Esophagus muscularis mucosa (tissue), 4 donors: ENCODE measurements at places on chromosomes 4 and X. TPM values are rescaled to one million over a fixed set of nuclear protein-coding genes. Genes with fewer than 3 reads are reported as not detected.

- no peak for DNase-seq
These were observed 15.3 kb downstream of the KLHL2 start for GRCh38 chr4:165222651-165222994.

PDZD4 gene
- 48.4 TPM for total RNA-seq

GRCh38 chr4:18041114-18041513 is 19.6 kb upstream of the LCORL start:
- DNase-seq, result no peak

GRCh38 chrX:32937043-32937442 is 274.3 kb downstream of the DMD start:
- DNase-seq, result no peak

- peak; percentile 21 for DNase-seq
These were observed 40.7 kb downstream of the KLF3 start for GRCh38 chr4:38704622-38705154.

BOD1L1 gene
- 30.3 TPM for total RNA-seq

DNA sequence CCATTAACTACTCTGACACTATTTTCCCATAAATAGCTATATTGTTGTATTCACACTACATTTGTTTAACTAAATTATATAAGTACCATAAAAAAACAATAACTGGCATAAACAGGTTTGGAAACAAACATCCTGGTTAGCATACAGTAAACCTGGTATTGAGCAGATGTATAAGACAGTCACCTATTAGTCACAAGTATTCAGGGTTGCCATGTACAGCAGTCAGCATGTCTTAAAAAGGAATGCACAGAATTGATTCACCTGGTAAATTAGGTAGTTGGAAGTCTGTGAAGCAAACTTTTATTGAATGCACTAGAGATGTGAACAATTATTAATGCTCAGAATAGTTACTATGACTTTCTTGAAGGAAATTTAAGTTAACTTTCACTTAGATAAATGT is 137.9 kb downstream of the FAM13A start:
- no peak for DNase-seq

DNA sequence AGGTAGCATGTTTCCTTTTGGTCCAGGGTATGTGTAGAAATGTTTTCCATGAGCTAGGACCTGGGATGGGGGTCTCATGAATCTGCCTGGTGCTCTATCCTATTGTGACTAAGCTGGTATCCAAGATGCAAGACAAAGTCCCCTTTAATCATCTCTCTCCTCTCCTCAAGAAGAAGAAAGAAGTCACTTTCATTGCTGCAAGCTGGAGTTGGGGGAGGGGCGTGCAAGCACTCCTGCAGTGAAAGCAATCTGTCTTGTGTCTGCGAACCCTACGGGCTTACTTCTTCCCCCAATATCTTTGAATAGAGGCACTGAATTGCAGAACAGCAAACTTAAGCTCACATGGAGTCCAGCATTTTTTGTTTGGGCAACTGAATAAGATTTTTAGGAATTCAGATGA is 27.2 kb upstream of the GRPR start:
- DNase-seq, result no peak

CXXC4 gene
- total RNA-seq, result 3.1 TPM

GRCh38 chr4:98385831-98386230 is 124.6 kb downstream of the RAP1GDS1 start:
- DNase-seq, result no peak

TLR10 gene
- total RNA-seq, result not detected

- peak; percentile 77 for DNase-seq
These were observed 26.9 kb downstream of the CRLF2 start for GRCh38 chrX:1185561-1185960.

GPRASP3 gene
- total RNA-seq, result 5.0 TPM

DNA sequence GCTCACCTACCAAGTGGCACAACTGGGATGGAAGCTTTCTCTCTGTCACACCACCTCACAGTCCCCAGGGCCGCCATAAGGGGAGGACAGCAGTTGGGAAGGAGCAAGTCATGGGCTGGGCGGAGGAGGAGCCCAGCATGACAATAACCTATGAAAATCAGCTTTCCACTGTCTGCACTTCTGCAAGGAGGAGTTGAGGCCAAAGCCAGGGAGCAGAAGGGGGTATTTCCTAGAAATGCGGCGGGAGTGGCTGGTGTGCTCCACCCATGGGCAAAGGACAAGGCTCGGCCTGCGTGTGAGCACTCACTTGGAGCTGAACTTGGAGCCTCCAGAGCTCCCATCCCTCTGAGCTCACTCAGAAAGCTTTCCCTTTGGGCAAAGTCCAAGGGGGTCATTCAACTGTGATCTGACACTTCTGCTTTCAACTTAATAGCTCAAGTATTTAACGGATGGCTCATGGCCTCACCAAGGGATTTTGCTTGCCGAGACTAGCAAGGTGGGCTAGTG is 18.5 kb downstream of the APLN start:
- no peak for DNase-seq

GRCh38 chr4:134160211-134160610 is 41.4 kb downstream of the PABPC4L start:
- DNase-seq, result no peak

- no peak for DNase-seq
These were observed 22.4 kb downstream of the GAB1 start for GRCh38 chr4:143358923-143359643.

- DNase-seq, result no peak
These were observed 234.8 kb downstream of the SCFD2 start for GRCh38 chr4:53130896-53131561.

HTR2C gene
- total RNA-seq, result not detected

PPEF2 gene
- not detected for total RNA-seq

ANKRD37 gene
- total RNA-seq, result 10.9 TPM

- DNase-seq, result no peak
These were observed 21.4 kb upstream of the PLCXD1 start for GRCh38 chrX:259692-260355.

DNA sequence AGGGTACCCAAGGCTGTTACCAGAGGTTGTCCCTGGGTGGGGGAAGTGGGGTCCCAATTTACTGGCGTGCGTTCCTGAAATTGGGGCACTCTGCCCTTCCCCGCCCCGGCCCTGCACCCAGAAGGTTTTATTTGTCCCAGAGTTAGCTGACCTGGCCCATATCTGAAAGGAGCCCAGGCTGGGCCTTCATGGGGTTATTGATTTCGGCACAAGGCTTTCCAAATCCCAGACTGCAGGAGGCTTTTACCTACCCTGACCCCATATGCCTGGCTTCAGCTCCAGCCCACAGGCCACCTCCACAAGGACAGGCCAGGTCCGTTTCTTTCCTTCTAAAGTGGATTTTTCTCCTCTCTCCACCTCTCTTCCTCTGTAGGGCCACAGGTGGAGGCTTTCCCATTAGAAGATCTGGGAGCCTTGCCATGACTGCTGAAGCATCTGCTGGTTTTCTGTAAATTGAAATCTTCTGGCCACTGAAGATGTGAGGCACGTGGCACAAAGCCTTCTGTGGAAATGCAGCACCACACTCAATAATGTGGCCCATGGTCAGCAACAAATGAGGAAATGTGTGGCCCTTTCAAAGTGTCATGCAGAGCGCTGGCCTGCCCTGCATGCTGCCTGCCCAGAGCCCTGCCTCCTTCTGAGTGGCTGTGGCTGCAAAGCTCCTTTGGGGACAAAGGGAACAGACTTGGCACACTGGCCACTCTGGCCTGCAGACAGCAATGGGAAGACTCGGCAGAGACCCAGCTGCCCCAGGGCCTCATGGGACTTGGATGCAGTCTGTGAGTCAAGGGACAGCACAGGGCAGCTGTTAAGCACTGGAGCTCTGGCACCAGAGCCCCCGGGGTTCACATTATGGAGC is 43.1 kb upstream of the MTM1 start:
- DNase-seq, result no peak

GRCh38 chrX:70825366-70825765 is 83.1 kb downstream of the TEX11 start:
- no peak for DNase-seq

GRCh38 chrX:134868771-134869495 is 121.9 kb upstream of the SMIM10 start:
- DNase-seq, result no peak

- DNase-seq, result no peak
These were observed 47.4 kb upstream of the APOOL start for GRCh38 chrX:84956304-84956703.

DNA sequence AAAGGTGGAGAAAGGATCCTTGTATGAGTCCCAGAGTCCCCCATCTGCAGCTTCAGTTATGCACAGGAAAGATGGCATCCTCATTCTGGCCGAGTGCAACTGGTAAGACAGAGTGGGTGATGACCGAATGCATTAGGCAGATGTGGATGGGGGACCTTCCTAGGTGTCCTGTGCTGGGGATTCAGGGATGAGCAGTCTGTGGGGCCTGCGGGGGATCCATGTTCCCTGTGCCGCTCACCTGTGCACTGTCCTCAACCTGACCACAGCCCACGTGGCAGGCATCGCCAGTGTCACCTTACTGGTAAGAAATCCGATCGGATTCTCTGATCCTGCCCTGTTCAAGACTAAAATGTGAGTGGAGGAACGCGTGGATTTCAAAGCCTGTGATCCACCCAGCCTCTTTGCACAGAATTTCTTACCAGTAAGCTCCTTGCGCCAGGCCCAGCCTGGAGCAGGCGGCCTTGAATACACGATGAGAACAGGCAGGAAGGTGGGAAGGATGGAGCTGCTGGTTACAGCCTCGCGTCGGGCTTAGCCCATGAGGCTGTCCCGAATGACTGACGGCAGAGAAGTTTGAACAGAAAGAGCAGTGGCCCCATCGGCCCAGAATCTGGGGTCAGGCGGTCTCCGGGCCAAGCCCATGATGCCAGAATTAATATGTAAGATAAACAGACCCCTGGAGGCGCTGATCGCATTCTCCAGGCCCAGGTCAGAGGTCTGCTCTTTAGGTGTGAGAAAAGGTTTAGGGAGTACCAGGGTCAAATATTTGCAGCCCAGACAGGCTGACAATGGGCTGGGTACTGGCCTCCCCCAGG is 56.5 kb downstream of the CPZ start:
- no peak for DNase-seq

NDNF gene
- total RNA-seq, result 12.4 TPM

CT83 gene
- not detected for total RNA-seq

DNA sequence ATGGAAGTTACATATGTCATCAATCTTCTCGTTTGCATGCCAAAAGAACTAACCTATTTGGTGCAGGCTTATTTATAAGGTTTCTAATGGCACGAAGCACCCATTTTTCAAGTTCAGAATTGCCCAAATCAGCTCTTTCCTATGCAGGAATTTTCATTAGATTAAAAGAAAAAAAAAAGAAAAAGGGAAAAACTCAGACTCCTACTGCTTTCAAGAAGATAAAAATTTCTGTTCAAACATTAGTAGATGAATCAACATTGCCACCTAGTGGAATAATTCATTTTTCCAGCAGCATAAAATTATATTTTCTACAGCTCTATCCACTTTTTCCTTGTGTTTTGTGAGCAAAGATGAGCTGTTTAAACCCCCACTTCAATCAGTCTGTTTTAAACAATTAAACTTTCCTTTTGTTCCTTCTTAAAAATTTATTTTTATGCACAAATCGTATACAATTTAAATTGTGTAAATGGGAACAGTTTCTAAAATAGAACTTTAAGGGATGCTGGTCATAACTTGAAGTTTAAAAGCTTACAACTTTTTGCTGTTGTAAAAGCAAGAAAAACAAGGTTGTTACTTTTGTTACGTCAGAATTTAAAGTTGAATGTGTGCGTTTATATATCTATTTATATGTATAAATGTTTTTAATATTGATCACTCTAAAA is 309.9 kb downstream of the ARAP2 start:
- DNase-seq, result no peak

DAPP1 gene
- 1.2 TPM for total RNA-seq
